T-helper 17 cell (primary cell): ENCODE measurements at places on chromosomes 7 and 10.

DNA sequence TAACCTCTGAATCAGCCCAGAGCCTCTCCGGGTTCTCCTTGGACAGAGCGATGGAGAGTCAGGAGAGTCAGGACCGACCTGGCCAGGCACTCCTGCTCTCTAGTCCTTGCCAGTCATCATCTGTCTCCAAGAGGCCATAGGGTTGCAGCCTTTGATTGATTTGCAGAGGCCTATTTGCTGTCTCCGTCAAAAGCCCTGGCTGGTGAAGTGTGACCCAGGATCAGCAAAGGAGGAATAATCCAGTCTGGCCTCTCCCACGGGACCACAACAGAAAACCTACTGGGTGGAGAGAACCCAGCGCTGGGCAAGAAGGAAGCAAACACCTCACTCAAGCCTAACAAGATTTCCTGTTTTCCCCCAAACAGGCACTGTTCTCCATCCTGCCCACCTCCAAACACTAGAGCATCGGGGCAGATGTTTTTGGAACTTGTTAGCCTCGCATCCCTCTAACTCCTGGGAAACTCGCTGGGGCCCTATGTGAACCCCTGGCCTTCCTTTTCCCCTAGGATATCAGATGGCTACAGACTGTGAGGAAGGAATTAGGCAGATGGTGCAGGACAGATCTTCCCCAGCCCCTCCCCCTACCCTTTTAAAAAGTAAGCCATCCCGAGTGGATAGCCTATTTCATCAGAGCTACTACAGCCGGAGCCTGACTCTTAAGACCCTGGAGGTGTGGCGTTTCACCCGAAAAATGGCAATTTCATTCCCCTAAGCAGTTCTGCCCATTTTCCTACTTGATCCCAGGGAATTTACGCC, 54.3 kb downstream of the PODXL start:
- no peak for DNase-seq

DNA sequence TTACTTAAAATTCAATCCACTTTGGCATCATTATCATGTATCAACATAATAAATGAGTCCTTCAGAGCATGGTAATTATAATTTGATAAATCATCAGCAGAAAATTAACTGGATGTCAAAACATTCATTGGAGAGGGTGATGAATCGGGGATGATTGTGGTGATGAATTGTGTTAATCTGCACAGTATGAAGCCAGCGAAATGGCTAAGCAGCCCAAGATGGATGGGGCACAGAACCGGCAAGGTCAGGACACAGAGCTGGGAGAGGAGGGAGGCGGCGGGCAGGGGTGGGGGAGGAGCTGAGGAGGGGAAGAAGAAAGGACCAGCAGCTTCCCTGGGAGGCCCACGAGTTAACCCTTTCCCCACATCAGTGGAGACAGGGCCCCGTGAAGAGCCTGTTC, 536.1 kb downstream of the LRMDA start:
- DNase-seq: no peak

DNA sequence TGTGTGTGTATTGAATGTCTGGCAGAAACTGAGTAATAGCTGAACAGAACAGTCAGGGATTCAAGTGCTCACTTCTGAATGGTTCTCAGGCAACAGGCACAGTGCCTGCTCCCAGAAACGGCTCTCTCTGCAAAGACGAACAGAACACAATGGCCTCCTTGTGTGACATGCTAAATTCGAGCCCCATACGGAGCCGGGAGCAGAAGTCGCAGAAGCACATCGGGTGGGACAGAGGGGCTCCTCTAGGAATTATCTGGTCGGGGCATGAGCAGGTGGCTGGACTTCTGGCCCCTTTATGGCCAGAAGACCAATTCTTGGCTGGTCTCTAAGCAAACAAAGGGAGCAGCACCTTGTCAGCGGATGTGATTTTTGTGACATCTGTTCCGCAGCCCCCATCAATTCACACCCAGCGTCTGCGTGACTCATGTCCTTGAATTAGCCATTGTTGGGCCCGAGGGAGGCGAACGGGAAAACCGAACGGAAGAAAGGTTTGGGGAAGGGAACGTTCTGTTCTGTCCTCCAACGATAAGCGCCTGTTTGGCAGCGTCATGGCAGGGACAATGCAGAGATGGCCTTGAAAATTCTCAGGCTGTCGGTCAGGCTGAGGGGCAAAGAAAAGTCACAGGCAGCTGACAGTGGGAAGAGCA, 47.3 kb upstream of the NPTX2 start:
- DNase-seq: no peak

- DNase-seq: no peak
Measured at GRCh38 chr10:114043532-114044246, at the start of gene ADRB1. ADRB1 (plus strand) TSS chr10:114043866; CDS start chr10:114044133, 267 bp downstream.

DNA sequence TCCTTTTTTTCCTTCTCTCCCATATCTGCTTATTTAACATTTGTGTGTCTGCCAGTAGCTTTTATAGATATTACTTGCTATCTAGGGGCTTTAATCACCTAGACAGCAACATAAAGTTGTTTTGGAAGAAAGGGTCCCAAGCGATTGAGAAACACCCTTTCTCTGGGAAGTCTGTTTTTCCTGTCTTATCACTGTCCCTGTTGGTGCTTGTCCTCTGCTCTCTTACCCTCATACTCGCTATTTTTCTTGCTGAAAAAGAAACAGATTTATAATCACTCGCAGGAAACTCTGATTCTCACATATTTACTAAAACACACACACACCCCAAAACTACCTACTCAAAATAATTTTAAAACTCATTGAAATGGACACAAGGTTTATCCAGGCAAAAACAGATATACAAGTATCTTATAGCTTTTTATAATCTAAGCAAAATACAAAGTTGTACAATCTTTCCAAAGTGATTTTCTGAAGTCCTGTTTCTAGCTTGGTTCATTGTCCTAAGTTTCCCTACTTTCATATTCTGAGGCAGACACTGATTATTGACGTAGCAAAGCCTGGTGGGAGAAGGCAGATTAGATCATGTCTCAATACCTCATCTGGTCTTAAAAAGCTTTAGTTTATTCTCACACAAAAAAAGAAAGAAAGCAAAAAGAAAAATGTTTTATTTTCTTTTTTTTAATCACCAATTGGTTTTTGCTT, 157.3 kb downstream of the CACNA2D1 start:
- DNase-seq: no peak
